Activated CD8-positive, alpha-beta memory T cell treated with anti-CD3 and anti-CD28 coated beads for 1 hour (primary cell): ENCODE measurements at places on chromosomes 1 and 21.

DNA sequence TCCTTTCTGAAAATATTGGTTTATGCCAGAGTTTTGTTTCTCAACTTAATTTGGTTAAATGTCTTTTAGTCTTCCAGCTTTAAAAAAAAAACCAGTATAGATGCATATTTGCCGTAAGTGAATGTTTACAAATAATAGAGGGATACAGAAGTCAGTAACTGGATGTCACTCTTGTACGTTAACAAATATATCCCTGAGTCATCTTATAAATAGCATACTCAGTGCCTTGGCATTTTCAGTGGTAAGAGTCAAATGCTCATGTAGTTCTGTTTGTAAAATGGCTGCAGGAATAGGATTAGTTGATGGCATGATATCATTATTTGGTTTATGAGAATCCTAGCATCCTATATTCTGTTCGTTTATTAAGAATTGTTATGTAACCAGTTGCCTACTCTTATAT, 55.4 kb downstream of the SPEN start:
- DNase-seq, result no peak

DNA sequence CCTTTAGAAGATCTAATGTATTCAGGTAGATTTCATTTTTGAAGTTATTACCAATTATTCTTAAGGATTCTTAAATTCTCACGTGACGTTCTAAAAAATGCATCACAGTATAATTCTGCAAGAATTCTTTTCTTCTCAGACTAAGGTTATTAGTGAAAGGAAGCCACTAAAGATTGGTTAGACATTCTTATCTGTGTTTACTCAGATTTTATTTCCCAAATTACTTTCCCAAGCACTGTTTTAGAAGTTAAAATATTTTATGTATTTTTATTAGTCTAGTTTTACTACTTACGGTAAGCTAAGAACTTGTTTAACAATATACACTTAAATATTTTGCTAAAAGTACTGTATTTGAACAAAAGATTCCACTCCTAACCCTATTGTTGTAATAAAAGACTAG, 28.4 kb downstream of the AGO3 start:
- DNase-seq, result no peak

DNA sequence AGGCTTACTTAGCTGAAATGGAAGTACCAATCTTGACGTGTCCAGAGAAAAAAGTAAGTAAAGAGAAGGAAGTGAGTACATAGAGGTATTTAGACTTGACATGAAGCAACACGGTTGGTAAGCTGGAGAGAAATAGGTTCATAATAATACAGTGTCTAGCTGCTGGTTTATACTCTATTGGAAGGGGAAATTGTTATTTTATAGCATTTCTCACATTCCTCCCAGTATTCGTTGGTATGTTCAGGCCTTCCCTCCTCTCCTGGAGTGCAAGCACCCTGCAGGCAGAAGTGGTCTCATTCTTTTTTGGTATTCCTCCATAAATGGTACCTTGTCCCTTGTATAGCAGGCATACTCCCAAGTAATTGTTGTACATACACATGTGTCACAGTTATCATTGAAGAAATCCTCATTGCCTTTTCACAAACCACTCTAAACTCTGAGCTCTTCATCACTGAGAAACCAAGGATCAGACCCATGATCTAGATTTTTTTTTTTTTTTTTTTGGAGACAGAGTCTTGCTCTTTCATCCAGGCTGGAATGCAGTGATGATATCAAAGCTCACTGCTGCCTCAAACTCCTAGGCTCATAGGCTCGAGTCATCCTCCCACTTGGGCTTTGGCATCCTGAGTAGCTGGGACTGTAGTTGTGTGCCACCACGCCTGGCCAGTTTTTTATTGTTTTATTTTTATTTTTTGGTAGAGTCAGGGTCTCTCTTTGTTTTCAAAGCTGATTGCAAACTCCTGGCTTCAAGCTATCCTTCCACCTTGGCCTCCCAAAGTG, 9.8 kb upstream of the IPO9 start:
- DNase-seq, result no peak

GRCh38 chr1:59427155-59427554, 130.3 kb downstream of the FGGY start:
- DNase-seq, result no peak

GRCh38 chr21:17900990-17901385, 81.8 kb upstream of the C21orf91 start:
- DNase-seq, result no peak

DNA sequence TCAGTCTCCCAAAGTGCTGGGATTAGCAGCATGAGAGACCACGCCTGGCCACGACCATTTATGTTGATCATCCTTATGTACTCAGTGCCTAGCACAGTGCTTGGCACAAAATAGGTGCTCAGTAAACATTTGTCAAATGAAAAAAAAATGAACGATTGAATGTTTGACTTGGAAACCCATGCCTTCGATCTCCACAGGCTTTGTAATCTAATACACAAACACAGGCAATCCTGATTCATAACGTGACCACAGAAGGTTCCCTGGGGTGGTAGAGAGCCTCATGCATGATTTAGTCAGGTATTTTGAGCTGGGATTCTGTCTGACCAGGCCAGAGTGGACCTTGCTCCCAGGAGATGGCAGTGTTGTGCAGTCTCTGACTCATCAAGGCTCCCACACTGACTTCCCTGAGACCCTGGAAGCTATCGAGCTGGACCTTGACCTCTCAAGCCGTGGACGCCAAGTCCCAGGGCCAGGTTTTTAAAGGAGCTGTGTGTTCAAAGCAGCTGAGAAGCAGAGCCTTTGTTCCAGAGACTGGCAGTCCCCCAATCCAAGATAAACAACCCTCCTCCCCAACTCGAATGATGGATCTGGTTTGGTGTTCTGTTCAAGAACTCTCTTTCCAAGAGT, 81.1 kb downstream of the PGM1 start:
- DNase-seq, result no peak

DNA sequence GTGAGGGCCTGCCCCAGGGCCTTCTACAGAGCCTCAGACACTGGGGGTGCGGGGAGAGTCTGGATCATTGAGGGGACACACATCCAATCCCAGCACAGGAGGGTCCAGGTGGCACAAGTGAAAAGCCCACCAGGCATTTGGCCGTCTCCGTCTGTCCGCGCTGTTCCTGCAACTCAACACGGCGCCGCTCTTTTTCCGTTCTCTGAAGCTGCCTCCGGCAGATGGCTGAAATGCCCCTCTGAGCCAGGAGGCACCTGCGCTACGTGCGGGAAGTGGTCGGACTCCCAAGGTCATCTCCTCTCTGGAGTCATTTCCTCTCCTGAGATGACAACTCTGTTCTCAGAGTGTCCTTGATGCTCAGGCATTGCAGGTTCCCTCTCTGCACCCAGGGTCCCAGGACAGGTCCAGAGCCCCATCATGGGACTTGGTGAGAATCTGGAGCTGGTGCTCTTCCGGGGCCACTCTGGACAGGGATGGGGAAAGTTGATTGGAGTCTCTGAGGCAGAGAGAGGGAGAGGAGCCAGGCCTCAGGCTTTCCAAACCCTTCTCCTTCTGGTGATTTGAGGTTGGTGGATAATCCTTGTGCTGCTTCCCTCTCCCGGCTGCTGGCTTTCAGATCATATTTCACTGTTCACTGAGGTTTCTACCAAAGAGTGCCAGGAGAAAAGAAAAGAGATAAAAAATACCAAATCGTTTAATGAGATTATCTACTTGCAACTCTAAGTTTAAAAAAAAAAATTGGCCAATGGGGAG, 14.0 kb upstream of the MIXL1 start:
- no peak for DNase-seq

- no peak for DNase-seq
Observed at GRCh38 chr1:173241528-173242347, 34.6 kb upstream of the TNFSF4 start.

DNA sequence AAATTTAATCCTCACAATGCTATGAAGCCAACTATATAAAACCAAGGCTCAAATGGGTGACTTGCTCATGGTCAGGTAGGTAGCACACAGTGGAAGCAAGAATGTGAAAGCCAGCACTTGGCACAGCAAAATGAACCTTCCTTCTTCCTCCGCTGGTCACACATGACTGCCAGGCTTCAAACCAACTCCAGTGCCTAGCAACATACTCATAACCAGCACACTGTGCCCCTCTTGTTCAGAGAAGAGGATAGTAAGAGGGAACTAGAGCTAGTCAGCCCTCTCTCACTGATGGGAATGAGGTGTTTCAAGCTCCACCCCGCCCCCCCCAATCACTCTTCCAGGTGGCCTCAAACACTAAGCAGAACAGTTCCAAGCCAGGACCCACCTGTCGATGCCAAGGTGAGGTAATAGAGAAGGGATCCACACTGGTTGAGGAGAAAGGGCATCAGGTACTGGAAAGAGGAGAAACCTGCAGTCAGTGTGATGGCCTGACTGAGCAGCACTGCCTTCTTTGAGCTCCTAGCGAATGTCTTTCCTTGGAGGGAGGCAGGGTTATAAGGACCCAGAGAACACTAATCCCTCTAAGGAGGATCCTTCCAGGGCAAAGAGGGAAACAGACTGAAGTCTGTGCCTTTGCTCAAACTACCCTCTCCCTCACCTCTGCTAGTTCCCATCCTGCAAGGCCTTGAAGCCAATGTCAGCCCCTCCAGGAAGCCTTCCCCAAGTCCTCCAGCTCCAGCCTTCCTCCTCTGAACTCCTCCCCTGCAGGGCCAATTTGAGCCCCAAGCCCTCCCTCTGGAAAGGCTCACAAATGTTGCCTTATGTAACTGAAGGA, 1.2 kb downstream of the TMEM234 start:
- no peak for DNase-seq
